ENCODE measurements at places on chromosomes 5 and 9.

GRCh38 chr5:43006424-43007202 is 33.5 kb downstream of the ANXA2R start:
- no peak for DNase-seq

GRCh38 chr5:124866355-124867136 is 120.1 kb upstream of the ZNF608 start:
- no peak for DNase-seq

DNA sequence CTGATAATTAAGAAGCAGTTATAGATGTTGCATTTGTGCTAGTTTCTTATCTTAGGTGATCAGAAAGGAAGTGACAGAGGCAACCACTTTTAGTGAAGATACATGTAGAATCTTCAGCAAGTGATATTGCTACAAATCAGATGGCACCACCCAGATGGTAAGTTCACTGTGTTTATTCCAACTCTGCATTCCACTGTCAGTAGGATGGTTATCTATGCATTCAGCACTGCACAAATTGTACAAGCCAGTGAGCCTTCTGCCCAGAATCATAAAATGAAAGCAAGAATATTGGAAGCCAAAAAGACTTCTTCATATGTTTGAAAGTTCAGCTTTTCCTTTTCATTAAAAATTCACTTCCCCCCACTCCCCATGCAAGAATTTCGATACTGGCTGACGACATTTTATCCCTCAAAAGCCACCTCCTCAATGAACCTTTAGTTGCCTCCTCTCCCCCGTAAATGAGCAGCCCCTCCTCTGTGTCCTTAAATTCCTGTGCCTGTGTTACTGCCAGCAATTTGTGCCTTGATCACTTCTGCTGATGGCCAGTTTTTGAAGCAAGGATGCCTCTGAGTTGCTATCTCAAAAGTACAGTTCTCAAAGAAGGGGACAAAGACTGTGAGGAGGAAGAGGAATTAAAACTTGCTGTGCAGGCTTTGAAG is 91.6 kb downstream of the ZSWIM6 start:
- DNase-seq, result no peak

DNA sequence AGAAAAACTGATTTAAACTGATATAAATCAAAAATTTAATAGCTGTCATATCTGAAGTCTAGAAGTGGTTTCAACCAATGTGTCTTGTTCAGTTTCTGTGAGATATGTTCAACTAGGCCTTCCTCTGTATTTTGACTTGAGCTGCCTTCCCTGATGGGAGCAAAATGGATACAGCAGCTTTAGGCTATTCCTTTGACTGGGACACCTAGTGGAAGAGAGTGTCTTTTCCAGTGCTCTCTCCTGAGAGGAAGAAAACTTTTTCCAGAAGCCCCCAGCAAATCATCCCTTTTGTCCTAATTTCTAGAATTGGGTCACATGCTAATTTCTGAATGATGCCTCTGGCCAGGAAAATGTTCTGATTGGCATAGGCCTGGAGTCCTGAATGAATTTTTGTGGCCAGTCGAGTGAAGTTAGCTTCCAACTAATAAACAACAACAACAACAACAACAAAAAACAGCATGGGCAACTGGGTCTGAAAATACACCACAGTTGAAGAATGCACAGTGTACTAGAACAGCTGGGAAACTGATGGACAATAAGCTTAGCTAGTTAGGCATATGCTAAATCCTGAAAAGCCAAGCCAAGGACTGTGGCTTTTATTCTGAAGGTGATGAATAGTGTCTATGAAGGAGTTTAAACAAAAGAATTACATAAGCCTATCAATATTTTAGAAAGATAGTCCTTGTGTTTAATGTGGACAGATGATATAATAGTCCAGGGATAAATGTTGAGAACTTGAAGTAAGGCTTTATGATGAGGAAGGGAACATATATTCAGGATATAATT is 125.7 kb downstream of the FBN2 start:
- no peak for DNase-seq

DNA sequence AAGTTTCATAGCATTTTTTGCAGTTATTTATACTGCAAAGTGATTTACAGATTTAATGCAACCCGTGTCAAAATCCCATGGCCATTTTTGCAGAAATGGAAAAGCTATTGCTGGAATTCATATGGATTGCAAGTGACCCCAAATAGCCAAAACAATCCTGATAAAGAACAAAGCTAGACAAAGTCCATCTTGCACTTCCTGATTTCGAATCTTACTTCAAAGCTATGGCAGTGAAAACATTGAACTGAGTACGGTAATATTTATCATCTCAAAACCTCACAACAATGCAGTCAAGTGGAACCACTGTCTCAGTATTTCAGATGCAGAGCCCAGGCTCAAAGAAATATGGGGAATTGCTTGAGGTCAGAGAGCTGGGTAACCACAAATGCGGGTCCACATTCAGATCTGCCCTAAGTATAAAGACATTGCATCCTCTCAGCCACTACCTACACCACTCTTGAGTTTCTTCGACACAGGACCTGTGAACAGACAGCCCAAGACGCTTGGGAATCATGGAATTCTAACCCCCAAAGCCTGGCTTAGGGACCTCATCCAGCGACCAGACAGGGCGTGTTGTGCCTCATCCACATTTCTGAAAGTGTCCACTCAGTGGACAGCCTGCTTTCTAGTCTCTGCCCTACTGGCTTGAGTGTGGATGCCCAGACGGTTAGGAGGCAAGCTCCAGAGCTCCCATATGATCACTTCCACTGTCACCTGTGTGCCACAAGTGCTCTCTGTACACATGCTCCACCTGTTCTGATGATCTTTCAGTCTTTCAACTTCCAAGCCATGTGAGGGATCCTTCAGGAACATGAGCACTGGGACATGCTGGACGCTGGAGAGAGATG is 39.3 kb upstream of the KCNIP1 start:
- DNase-seq, result no peak

GRCh38 chr9:127931092-127931881 is 710 bp upstream of the PIP5KL1 start:
- DNase-seq, result no peak

- no peak for DNase-seq
These were observed 826 bp downstream of the GPRIN1 start for GRCh38 chr5:176608937-176609723.

- DNase-seq, result no peak
These were observed 499 bp upstream of the TMEM232 start for GRCh38 chr5:110727025-110727314.

GRCh38 chr9:118009614-118010013 is 305.4 kb downstream of the TLR4 start:
- no peak for DNase-seq

DNA sequence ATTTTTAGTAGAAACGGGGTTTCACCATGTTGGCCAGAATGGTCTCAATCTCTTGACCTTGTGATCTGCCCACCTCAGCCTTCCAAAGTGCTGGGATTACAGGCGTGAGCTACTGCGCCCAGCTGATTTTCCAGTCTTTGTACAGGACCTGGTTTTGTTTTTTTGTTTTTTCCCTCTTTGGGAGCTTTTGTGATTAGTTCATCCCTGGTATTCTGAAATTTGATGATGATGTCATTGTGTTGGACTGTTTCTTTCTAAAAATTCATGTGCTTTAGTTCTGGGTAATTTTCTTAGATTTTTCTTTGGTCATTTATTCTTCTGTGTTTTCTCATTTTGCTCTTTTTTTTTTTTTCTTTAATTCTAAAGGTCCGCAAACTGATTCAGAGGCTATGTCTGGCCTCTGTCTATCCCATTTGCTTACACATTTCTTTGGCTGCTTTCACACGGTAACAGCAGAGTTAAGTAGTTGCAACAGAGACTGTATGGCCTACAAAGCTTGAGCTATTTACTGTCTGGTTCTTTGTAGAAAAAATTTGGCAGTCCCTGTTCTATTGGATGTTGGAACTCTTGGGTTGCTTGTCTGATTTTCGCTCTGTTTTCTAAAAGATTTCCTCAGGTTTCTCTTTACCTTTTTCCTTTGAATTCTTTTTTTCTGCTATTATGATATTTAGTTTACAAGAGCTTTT is 24.8 kb downstream of the STX17 start:
- no peak for DNase-seq

- DNase-seq, result no peak
These were observed 28.4 kb upstream of the GADD45G start for GRCh38 chr9:89576404-89576839.

DNA sequence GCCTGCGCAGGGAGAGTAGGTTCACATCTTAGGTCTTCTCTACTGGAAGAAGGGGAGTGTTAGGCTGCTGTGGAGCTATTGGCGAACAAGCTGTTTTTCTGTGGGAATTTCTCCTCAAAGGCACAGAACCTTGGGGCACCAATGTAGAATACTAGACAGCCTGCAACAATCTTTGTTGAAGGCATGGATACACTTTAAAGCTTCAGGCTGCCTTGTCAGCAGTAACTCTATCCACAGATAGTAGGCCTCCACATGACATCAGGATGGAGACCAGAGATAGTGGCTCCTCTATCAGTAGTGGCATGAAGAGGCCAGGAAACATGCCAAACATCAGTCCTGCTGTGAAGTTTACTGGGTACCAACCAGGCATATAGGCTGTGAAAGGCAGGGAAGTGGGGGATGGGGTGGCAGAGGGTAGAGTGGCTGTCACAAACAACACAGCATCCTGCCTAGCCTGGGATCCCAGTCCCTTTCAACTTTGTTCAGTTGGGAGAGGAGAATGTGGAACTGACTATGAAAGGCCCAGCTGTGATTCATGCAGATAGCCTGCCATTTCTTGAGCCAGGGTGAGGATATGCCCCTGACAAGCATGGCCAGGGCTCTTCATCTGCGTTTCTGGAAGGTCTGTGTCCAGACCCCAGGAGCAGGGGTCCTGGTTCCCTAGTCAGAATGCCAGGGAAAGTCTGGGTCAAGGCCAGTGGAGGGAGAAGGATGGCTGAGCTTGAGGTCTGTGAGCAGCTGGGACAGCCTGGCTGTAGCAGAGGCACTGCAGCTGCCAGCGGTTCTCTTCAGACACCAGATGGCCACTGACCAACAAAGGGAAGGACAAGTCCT is 1.0 kb upstream of the HK3 start:
- no peak for DNase-seq

DNA sequence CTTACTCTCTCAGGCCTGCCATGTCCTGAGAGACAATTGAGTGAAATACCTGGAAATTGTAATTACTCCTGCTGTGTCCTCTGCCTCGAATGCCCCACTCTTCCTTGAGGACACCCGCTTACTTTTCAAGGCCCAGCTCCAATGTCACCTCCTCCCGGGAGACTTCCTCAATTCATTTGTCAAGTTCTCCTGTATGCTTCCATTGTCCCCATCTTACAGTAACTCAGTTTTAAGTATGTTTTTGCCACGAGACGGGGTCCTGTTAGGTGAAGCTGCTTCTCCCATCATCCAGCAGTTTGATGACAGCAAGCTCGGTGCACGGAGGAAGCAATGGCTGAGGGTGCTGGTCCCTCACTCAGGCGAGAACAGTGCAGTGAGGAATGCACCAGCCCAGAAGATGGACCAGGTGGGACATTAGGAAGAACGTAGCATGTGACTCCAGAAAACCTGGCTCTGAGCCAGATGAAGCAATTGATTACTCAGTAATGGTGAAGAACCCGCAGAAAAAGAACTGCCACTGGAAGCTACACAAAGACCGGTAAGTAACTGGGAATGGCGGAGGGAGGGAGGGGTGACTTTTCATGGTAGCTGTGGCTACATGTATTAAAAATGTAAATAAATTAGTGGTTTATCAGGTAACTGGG is 274.8 kb downstream of the DENND1A start:
- DNase-seq, result no peak

DNA sequence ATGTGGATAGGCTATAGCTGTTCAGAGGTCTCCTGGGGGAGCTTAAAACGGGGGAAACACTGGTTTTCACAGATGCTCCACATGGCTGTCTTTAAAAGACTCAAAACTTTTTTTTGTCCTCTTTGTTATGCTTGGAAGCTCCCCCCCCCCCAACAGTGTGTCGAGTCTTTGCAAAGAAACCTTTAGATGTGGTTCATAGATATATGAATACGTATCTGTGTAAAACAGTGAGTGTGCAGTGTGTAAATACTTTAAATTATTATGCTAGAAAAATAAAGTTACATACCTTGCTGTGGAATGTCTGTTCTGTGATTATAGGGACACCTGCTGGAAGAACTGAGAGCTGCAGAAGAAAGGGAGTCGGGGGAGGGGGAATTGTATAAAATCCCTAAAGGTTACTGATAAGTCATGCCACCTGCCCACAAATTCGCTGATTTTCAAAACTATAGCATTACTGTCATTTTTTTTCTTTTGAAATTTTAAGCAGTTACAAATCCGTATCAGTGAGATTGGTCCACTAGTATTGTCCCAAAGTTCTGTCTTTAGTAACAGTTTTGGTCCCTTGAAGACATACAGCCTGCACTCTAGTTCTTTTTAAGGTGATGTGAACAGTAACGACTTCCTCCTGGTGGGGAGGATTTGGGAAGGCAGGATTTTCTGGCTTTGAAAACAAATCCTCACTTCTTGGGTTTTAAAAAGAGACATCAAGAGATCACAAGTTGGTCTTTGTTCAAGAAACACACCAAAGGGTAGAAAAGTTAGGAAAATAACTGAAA is 22.9 kb downstream of the RGMB start:
- DNase-seq, result no peak

GRCh38 chr5:126686451-126687126 is 85.8 kb downstream of the PHAX start:
- no peak for DNase-seq

DNA sequence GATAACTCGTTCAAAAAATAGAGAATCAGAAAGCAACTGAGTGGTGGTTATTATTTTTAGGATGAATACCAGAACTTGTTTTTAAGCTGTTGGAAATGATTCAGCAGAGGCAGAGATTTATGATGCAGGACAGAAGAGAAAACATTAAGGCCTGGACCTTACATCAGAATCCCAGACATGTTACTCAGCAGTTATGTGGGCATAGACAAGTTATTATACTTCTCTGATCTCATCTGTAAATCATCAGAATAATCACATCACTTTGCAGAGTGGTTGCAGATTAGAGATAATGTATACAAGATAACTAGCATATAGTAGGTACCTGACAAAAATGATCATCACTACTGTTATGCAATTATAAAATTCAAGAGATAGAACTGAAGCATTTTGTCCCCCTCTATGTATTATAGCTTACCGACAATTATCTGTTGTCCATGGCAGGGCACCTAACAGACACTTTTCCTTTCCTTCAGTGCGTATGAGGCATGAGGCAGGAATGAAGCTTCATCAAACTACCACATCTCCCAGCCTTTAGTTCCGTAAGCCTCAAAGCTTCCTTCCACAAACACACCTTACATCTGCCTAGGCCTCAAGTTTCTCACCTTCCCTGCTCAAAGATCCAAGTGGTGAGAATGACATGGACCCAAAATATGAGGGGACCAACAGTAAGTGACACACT is 165.9 kb downstream of the DENND1A start:
- peak; percentile 59 for DNase-seq

- no peak for DNase-seq
These were observed 54.5 kb downstream of the ADAMTS12 start for GRCh38 chr5:33837301-33837700.
